Activated CD4-positive, alpha-beta T cell treated with anti-CD3 and anti-CD28 coated beads for 4 hours (primary cell): ENCODE measurements at places on chromosomes 5 and 9.

DNA sequence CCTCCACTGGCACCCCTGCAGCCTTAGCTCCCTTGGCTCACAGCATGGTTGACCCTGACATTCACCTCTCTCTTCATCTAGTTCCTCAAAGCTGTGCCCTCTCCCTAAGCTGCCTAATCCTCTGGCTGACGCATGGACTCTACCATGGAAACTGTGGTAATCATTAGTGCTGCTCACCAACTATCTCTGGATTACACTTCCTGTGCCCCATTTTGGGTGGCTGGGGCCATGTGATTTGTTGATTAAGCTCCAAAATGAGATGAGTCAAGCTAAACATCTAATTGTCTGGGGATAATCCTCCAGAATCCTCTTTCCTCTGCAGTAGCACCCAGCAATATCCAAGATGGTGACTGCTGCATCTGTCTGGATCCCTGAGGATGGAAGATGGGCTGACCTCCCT lies 264.4 kb downstream of the SH3GL2 start:
- DNase-seq = no peak

GRCh38 chr9:78595200-78595945 lies 298.4 kb downstream of the PSAT1 start:
- DNase-seq = no peak

DNA sequence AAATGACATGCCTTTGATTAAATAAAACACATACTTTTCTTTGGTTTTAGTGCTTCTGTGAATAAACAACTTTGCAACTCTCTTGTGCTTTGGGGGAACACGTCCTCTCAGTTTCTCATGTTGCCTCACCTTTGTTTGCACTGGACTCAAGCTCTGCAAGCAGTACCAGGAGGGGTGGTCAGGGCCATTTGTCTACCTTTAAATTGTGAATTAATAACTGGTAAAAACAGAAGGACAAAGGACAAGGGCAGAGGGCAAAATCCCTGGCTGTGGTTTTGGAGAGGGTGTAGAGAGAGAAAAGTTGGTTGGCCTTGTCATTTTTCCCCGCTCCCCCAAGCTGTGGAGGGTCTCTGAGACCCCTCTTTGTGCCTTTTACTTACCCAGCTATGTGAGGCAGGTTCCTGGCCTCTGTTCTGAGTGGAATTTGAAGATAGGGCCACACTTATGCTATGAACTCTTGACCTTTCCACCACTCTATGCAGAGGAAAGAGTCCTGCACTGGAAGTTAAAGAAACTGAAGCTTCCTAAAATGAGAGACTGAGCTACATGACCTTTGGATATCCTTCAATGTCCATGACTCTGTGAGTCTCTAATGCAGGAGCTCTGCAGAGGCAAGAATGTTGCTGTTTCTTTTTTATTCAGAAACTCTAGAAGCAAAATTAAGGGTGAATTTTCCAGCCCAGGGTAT lies 55.1 kb upstream of the MOCS2 start:
- DNase-seq = no peak

DNA sequence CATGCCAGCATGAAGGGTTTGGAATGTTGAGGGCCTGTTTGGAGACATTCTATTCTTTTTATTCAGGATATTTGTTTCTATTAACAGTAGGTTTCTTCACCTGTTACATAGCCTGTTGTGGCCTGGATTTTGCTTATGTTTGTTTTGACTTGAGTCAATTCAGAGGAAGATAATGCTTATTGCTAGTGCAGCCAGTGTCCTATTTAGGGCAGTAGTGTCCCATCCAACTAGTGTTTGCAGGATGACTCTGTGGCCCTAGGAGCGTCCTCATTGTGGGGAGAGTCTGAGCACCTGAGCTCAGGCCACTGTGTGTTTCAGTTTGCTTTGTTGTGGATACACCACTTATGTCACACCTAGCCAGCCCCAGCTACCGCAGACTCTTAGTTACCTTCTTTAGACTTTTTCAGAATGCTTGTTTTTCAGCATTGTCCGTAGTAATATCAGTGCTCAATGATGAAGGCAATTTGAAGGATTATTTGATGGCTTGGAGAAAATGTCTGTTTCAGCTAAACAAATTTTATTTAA lies 90.3 kb downstream of the ARHGEF28 start:
- DNase-seq = no peak

- no peak for DNase-seq
These were observed 107.0 kb downstream of the TRIO start for GRCh38 chr5:14250084-14250695.

DNA sequence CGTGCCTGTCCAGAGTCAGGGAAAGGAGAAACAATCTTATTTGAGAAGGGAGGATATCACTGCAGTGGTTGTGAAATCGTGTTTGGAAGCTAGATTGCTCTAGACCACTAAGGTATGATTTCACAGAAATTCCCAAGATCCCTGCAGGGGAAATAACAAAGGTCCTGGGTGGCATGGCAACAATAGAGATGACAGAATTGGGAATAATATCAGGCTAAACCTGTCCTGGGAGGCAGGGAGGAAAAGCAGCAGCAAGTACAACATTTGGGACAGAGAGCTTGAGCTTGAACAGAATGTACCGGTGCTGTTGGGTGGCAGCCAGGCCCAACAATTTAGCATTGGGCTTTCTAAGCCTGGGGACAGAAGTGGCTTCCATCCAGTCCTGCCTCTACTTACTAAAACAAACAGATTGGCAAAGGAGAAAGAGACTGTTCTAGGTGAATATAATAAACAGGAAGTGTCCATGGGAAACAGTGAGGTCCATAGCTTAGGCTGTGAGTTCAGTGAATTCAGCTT lies 17.0 kb upstream of the ARHGAP26 start:
- DNase-seq = no peak

DNA sequence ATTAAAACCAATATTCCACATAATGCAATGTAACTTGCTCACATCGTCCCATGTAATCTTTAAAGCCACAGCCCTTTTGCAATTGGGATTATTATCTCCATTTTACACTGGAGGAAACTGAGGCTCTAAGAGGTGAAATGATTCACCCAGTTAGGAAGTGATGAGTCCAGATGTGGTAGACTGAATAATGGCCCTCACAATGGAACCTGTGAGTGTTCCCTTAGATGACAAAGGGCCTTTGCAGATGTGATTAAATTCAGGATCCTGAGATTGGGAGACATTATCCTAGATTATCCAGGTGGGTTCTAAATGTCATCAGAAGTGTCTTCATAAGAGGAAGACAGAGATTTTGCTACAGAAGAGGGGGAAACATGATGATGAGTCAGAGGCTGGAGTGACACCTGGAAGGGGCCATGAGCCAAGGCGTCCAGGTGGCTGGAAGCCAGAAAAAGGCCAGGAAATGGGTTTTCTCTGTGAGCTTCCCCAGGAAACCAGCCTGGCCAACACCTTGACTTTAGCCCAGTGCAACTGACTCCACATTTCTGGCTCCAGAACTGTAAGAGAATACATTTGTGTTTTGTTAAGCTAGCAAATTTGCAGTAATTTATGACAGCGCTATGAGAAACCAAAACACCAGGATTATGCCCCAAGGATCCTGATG lies 139.1 kb downstream of the KCNIP1 start:
- no peak for DNase-seq

DNA sequence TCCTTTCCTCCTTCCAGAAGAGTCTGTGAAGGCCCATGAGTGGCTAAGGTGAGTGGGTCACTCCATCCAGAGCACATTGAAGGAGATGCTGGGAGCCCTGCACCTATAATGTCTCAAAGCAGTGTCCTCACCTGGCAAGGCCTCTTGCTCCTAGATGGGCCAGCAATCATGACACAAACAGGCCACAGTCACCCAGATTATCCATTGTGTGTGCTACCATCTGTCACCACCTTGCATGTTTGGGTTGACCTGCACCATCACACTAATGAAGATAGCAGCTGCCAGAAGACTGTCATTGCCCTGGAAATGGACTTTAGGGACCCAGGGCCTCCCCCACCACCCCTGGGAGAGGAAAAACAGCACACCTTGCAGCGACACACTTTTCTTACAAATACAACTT lies 69.6 kb downstream of the GABBR2 start:
- DNase-seq = no peak

DNA sequence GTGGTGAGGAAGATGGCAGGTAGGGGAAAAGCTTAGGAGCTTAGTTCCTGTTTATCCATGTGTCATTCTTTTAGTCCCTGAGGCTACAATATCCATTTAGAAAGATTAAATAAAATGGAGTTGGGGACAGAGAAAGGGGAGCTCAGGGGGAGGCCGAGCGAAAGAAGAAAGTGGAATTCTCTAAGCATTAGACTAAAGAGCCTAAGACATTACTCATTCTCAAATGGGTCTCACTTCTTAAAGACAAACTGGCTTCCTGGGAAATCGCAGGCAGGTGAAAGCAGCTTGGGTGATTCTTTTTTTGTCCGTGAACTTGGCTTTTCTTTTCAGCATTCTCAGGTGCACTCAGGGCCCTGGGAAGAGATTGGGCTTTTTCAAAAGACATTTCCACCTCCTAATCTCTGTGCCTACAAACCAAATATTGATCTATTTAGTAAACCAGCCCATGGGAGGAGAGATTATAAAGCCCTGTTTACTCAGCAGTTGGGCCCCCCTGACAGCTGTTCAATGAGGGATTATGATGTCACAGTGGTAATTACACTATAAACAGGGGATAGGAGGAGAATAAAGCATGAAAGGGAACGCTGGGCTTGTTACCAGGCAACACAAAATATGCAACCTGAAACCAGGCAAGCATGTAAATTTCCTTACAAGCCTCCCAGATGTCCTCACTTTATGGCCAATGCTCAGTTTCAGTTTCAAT lies 584.0 kb downstream of the ACTL7B start:
- no peak for DNase-seq

- no peak for DNase-seq
These were observed 10.4 kb upstream of the MIER3 start for GRCh38 chr5:56962286-56962685.

- no peak for DNase-seq
These were observed 30.5 kb upstream of the MED10 start for GRCh38 chr5:6408627-6409446.

GRCh38 chr5:128163991-128164390 lies 80.4 kb downstream of the SLC12A2 start:
- no peak for DNase-seq

DNA sequence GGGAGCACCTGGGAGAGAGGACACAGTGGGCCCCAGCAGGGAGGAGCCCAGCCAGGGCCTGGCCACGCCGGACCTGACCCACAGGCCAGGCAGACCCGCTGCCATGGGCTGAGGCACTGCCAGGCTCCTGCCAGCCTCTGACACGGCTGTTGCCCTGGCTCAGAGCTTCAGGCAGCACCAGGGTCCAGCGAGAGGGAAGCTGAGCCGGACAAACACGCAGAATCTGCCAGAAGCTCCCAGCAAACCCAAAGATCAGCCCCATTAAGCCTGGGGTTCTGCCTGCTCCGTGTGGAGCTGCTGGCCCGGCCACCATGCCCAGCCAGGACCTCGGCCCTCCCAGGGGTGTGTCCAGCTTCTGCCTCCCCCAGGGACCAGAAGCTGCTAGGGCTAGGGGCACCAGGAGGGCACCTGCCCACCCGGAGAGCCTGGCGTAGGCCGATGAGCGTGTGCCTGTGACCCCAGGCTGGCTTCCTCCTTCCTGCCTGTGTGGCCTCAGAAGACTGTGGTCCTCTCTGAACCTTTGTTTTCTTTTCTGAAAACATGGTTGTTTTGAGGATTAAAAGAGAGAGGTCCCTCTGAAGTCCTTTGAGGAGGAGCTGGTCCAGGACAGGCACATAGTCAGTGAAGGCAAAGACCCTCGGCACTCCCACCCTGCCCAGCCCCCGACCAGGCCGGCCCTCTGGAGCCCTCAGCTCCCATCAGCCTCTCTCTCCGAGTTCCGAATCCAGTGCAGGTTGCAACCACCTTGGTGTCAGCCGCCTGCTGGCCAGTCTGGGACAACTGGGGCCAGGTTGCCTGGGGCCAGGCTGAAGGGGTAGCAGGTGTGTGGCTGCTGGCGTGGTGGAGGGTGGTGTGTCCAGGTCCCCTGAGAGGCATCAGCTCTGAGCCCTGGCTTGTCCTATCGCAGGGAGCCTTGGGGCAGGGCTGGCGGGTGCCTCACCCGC lies 39.6 kb downstream of the KCNT1 start:
- DNase-seq = no peak

- DNase-seq = no peak
These were observed 102.4 kb upstream of the SMC2 start for GRCh38 chr9:103991698-103992097.

DNA sequence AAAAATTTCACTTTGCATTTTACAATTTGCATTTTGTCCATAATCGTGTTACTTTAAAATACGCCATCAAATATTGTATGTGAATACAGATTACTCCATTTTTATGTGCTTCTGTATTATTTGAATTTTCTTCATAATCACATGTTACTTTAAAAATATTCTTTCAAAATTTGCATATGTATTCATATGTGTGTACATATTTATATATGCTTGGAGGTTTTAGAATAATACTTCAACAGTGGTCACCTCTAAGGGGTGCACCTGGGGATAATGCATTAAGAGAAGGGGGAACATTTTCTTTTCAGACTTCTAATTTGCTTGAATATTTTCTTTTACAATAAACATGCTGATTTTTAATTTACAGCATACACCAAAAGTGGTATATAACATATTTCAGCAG lies 21.9 kb upstream of the ELL2 start:
- DNase-seq = no peak

GRCh38 chr9:6771722-6772121 lies 13.9 kb downstream of the KDM4C start:
- no peak for DNase-seq

- no peak for DNase-seq
These were observed 164.2 kb downstream of the GRIA1 start for GRCh38 chr5:153654504-153655200.

DNA sequence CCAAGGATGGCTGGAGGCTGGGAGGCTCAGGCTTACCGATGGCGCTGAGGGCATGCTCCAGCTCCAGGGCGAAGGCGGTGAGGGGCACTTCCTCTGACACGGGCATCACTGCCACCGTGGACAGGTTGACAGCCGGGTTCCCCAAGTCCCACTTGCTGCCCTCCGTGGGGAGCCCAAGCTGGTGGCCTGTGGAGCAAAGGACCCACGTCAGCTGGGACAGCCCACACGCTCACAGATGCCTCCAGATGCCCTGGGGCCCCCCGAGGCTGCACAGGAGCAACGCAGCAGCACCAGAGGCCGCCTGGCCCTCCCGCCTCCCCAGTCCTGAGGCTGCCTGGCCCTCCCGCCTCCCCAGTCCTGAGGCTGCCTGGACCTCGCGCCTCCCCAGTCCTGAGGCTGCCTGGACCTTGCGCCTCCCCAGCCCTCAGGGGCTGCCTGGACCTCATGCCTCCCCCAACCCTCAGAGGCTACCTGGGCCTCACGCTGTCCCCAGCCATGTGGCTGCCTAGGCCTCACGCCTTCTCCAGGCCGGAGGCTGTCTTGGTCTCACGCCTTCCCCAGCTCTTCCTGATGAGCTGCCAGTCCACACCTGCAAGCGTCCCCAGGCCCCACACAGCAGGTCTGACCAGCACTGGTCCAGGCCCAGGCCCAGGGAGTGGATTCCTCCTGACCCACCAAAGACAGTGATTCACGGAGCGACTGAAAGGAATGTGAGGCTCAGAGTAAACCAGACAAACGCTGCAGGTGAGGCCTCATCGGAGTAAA lies 25.6 kb upstream of the NSMF start:
- no peak for DNase-seq

- no peak for DNase-seq
These were observed 122.4 kb upstream of the NMUR2 start for GRCh38 chr5:152527358-152528052.
